ENCODE measurements at places on chromosomes 12 and 14.

DNA sequence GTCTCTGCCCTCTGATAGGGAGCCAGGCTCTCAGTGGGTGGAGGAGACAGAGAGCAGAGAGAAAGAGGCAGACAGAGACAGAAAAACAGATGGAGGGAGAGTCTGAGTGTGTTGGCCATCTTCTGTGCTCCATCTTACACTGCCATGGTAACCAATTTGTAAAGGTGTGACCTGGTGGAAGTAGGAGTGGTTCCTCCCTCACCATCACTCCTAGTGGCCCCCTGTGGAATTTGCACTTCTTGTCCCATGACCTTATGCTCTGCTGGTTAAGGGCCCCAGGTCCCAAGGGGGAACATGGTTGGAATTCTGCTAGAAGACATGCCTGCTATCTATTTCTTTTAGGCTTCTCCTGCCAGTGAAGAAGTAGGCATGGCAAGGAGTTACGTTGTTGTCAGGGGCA lies 376.7 kb upstream of the CCDC196 start:
- no peak for DNase-seq

DNA sequence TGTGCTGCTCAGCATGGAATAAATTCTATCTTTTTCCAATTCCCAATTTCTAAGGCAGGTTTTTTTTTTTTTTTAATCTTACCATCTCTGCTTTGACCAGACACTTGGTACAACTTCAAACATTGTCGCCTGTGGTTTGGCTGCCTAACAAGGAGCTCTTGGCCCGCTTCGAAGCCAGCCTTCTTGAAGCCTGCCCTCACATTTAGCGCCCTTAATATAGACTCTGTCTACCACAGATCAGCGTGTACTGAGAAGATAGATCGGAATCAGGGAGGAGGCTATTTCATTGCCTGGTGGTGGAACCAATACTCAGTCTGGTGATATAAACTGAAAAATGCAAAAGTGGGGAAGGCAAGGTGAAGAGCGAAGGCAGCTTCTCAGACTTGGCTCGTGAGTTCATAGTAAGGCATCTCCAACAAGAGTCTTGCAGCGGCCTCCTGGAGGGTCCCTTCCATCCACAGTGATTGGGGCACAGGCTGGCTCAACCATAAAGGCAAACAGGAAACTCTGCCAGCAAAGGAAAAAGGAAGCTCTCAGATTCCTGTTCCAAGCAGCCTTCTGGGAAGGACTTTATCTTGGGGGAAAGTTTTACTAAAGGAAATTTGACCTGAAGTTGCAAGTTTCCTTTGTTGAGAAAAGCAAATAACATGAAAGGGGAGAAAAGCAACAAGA lies 103.2 kb upstream of the BCL2L14 start:
- no peak for DNase-seq

- DNase-seq = no peak
Observed at GRCh38 chr14:55867719-55868118, 250.5 kb upstream of the PELI2 start.

- no peak for DNase-seq
Observed at GRCh38 chr14:92252323-92252722, 70.6 kb upstream of the SLC24A4 start.

- no peak for DNase-seq
Observed at GRCh38 chr12:53758730-53759103, 6.9 kb upstream of the CISTR start.

DNA sequence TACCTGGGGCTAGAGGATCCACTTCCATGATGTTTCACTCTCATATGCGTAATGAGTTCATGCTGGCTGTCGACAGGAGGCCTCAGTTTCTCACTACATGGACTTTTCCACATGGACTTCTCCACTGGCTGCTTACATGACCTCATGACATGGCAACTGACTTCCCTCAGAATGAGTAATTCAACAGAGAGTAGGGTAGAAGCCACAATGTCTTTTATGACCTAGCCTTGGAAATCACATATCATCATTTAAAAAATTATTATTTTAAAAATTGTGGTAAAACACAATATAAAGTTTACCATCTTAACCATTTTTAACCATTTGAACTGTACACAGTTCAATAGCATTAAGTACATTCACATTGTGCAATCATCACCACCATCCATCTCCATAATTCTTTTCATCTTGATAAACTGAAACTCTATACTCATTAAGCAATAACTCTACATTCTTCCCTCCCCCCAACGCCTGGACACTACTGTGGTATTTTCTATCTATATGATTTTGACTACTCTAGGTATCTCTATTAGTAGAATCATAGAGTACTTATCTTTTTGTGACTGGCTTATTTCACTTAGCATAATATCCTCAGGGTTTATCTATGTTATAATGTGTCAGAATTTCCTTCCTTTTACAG lies 144.5 kb downstream of the TGFB3 start:
- no peak for DNase-seq

DNA sequence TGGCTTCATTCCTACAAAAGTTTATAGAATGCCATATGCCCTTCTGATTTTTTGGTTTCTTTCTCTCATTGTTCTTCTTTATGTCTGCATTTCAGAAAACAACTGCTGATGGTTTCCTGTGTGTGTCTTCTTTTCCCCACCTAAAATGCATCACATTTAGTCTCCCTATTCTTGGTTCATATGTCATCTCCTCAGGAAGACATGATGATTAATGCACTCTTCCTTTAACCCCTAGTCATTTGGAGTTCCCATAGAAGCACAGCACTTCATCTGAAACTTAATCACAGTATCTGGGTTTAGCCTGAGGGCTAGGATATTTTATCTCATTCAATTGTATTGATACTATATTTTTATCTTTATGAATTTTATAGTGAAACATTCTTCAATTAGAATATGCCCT lies 21.5 kb downstream of the GNPNAT1 start:
- no peak for DNase-seq

DNA sequence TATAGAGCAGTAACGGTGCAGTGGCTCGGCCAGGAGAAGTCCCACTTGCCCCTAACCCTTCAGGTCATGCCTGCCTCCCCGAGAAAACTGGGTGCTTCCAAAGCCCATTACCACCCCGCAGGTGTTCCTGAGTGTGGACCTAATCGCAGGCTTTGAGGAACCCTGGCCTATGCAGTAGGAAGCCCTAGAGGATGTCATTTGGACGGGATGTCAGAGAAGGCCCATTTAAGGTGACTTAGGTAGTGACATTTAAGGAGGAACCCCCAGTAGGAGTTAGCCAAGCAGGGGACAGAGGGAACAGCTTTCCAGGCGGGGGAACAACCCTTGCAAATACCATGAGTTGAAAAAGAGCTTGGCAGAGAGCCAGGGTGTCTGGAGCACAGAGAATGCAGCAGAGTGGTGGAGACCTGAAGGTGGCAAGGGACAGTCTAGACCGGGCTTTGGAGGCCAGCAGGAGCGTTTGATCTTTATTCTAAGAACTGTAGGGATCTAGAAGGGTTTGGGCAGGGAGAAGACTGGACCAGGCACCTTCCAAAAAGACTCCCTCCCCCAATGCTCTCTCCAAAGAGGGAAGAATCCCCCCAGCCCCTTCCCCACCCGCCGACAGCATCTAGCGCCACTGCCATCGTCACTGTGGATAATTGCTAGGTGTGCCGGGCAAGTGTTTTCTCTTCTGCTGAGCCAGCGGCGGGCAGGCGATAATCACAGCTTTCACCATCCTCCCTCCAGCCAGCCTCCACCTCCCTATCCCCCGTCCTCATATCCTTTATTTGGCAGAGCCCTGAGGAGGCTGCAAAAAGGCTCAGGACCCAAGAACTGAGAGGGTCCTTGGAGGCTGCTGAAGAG lies 33.3 kb upstream of the BEGAIN start:
- no peak for DNase-seq

DNA sequence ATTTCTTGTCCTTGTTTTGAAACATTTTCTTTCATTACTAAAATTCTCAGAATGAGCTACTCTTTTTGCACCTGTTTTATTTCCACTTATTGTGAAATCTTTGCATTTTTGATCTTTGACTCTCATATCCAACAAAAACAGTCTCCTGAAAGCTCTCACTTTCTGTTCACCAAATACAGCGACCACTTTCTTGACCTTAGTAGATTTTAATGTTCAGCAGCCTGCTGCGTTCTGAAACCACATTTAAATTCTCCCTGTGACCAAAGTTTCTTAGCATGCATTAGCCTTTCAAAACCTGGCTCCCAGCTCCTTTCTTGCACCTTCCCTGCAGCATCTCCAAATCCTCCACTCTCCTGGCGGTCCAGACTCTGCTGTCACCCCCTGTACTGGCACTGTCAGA lies 404.4 kb upstream of the PDE3A start:
- DNase-seq = no peak

DNA sequence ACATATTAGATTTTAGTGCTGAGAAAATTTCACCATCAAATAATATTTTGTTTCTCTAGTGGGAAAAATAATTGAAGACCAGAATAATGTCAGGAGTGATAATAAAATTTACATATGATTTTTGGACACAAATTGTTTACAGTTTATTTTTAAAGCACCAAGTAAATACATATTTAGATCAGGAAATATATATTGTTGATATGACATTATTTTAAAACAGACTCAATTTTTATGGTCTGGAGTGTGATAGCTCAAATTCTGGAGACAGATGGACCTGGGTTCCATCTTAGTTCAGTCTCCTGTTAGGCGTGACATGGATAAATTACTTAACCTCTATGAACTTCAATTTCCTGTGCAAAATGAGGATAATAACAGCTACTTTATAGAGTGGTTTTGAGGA lies 135.4 kb downstream of the TPH2 start:
- DNase-seq = no peak

GRCh38 chr14:82546401-82546800 lies 1012.7 kb upstream of the SEL1L start:
- DNase-seq = no peak

GRCh38 chr12:68665016-68665569 lies 21.7 kb upstream of the NUP107 start:
- DNase-seq = no peak

- no peak for DNase-seq
Observed at GRCh38 chr14:61346221-61346620, 24.8 kb downstream of the PRKCH start.

GRCh38 chr14:21257394-21257909 lies 11.8 kb downstream of the HNRNPC start:
- DNase-seq = no peak

GRCh38 chr14:51176839-51177238 lies 63.2 kb upstream of the TMX1 start:
- no peak for DNase-seq

GRCh38 chr14:101538878-101539277 lies 22.4 kb upstream of the DIO3 start:
- no peak for DNase-seq

- peak; percentile 77 for DNase-seq
Observed at GRCh38 chr14:54805445-54806322, 96.9 kb downstream of the GCH1 start.

DNA sequence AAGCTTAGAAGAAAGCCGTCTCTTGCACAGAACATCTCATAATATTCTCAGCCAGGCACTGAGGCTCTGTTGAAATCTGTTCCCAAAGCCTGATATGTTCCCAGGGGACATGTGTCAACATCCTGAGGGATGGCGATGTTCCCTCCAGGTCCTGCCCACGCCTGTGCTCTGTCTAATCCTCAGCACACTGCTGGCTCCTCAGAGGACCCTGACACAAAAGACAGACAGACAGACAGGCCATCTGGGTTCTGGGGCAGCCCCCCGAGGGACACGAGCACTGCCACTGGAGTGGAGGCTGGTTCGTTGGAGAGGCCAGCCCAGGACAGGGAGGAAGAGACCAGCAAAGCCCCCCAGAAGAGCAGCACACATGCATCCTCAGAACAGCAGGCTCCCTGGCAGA lies 27.8 kb downstream of the CHGA start:
- no peak for DNase-seq

- DNase-seq = no peak
Observed at GRCh38 chr12:49789992-49790391, 38.2 kb downstream of the NCKAP5L start.

DNA sequence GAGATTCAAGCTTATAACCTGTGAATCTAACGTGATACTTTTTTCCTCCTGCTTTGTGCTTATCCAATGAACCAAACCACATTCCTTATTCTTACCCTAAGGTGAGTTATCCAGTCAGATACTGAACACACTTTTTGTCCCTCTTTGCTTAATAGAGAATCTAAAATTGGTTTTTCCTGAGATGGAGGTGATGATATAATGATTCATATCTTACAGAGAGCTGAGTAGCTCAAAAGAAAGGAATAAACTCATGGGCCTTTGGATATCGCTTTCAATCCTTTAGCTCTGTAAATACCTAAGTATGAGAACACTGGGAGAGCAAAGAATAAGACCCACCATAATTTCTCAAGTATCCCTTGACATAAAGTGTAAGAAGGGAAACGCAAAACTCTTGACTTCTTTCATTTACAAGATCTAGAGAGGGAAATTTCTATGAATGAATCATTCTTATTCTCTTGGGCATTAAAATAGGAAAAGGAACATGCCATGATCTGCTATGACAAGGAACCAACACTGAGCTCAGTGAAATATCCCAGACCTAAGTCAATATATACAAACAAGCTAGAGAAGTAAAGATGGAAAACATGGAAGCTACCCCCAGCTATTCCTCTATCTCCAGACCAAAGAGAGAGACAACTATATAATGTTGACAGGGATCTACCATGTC lies 81.8 kb upstream of the STAC3 start:
- DNase-seq = no peak

GRCh38 chr14:51561141-51561540 lies 90.6 kb upstream of the FRMD6 start:
- no peak for DNase-seq

DNA sequence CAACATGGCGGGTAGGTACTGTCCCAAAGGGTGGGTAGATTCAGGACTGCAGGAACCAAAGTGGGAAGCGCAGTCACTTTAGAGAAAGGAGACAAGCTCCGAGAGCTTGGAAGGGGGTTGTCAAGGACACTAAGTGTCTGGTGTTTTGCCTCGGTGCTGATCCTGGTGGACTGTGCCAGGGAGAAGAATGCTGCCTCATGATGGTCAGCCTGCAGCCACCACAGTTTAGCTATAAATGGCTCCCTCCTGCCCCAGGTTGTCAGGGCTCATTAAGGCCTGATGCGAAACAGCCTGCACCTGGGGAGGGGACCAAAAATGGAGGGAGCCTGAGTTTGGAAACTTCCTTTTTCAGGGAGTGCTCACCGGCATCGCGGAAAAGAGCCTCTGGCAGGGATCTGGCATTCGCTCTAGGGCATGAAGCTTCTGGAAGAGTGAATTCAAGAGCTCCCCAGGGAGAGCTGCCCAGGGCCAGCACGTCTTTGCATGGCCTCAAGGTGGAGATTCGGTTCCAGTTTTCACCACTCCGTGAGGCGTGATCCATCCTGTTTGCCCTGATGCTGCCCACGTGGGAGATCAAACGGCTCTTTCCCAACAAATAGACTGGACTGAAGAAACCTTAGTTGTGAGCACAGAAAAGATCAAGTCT lies 164.0 kb downstream of the FOXN3 start:
- no peak for DNase-seq

All from activated naive CD4-positive, alpha-beta T cell treated with anti-CD3 and anti-CD28 coated beads, Interleukin-2, amount 50 U/mL, for 16 hours (primary cell).